ENCODE measurements at places on chromosomes 13 and 19.

GRCh38 chr19:50046649-50047503 lies 21.1 kb downstream of the ZNF473 start:
- peak; percentile 26 for DNase-seq

DNA sequence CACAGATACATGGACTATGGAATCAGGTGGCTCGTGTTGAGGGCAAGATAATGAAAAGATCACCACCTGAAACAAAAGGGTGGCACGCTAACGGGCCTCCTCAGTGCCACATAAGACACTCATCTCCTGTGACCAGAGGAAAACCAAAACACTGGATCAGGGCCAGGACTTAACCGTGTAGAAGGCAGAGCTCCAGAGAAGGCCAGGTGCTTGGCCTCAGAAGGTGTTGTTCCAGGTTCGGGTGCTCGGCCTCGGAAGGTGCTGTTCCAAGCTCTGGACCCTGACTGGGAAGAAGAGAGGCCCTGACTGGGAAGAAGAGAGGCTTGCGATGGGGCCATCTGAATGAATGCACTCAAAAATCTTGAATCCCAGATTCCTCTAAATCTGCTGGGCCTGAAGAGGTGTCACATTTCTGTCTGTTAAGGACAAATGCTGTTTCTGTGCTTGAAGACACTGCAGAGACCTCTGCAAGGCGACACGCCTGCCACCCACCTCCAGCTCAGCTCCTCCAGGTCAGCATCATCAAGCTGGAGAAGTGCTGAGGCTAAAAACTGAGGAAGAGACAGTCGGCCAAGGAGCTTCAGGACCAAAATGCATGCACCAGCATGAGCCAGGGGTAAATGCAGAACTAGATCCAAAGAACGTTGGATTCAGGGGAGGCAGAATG lies 2.7 kb upstream of the RASA3 start:
- DNase-seq = no peak

GRCh38 chr13:27830010-27830409 lies 37.7 kb downstream of the GSX1 start:
- DNase-seq = peak; percentile 24

- no peak for DNase-seq
Measured at GRCh38 chr13:30685987-30686386, 49.4 kb upstream of the ALOX5AP start.

DNA sequence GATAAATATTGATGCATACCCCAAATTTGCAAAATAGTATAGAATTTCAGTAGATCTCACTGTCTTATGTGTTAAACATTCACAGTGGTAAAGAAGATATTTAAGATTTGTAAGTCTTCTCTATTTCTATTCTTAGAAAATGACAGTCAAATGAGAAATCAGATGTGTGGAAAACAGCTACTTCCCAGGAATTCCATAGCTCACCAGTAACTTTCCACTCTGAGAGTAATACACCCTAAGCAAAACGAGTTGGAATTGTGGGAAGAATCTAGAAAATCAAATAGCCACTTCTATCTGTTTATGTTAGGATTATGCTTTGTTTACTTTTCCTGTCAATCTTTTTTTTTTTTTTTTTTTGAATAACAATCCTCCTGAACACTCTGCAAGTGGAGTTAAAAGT lies 69.1 kb downstream of the FLT1 start:
- no peak for DNase-seq

- DNase-seq = no peak
Measured at GRCh38 chr19:55493052-55493644, 4.9 kb downstream of the SSC5D start.

DNA sequence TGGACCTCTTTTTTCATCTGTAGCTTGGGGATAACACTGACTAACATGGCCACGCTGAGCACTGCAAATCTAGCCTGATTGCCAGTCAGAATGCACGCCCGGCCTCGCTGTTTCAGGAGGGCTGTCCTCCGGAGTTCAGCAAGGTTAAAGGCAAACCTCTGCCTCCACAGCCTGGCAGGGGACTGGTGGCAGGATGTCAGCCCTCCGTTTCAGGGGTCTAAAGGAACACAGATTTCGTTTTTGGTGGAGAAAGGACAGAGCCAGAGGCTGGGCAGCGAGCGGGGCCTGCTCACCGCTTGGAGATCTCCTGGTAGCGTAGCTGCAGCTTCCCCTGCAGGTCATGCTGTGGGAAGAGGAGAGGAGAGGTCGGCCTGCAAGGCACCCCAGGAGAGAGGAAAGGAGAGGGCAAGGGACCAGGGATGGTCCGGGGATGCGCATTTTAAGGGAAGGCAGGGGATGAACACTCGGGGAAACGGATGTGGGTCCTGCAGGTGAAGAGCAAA lies 560 bp downstream of the NDUFA7 start:
- no peak for DNase-seq

DNA sequence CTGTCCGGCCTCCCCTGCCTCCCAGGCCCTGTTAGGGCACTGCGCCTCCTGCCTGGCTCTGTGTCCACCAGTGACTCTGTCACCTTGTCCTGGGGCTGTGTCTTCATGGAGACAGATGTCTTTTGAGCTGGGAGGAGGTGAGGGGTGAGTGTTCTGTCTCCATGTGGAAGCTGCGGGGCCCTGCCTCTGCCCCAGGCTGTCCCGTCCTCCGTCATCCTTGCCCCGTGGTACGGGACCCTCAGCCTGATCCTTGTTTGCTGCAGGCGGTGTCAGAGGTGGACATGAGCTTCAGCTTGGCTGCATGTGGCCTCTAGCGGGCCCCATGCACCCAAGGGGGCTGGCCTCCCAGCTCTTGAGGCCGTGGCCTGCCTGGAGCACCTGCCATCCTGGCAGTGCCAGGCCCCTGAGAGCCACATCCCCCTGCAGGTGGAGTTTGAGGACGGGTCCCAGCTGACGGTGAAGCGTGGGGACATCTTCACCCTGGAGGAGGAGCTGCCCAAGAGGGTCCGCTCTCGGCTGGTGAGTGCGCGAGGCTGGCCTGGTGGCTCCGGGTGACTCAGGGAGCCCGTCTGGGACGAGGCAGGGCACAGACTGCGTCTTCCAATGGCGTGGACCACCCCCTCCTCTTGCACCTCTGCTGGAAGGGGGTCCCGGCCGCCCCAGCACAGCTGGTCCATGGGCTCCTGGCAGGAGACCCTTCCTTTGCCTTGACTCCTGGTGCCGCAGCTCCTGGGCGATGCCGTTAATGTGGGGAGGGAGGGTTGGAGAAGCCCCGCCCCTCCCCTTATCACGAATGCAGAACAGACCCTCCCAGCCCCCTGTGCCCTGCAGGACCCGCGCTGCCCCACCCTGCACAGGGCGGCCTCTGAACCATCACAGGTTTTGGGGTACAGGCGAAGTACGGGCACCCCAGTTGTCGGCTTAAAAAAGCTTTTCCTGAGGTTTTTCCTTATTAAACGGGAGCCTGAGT lies 181.3 kb downstream of the KDM4B start:
- no peak for DNase-seq

All from GDM1 (cell line).